Thoracic aorta (tissue), 2 donors: ENCODE measurements at places on chromosomes 1 and 21.

GRCh38 chr21:25456672-25457071, 150.6 kb downstream of the MRPL39 start:
- DNase-seq = no peak

- DNase-seq = no peak
These were observed 216.9 kb upstream of the SAMSN1 start for GRCh38 chr21:14762734-14763694.

- DNase-seq = no peak
These were observed 15.3 kb upstream of the TBCE start for GRCh38 chr1:235351898-235352297.

DNA sequence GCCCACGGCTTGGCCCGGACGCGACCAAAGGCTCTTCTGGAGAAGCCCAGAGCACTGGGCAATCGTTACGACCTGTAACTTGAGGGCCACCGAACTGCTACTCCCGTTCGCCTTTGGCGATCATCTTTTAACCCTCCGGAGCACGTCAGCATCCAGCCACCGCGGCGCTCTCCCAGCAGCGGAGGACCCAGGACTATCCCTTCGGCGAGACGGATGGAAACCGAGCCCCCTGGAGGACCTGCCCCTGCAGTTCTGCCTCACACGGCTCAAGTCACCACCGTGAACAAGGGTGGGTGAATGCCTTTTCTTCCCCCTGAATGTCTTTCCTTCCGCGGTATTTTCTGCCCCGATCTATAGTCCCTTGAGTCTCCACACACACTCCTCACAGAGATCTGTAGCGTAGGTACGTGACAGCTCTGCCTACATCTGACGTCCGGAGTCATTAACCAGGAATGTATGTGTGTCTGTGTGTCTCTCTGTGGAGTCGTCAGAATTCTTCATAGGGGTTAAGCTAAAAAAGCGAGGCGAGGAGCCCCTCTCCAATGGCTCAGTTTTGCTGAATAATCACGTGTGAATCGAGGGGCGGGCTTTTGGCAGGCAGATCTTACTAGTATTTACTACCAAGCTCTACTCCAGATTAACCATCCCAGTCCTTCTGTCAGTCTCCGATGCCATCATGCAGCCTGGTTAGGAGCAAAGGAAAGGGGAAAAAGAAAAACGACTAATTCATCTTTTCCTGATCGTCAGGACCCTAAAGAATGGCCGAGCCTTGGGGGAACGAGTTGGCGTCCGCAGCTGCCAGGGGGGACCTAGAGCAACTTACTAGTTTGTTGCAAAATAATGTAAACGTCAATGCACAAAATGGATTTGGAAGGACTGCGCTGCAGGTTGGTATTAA, at the start of gene CDKN2C:
TSS of gene CDKN2C (plus strand) at position 635 of the 898 bp plus-strand sequence. CDS start at position 759, 124 bp downstream.
- no peak for DNase-seq

GRCh38 chr21:45997205-45997494, 15.6 kb downstream of the COL6A1 start:
- DNase-seq = no peak
